Nephron progenitor cell (in vitro differentiated cells): ENCODE measurements at places on chromosomes 6 and 20.

GRCh38 chr6:137958811-137959565, 91.9 kb downstream of the TNFAIP3 start:
- DNase-seq, result no peak

DNA sequence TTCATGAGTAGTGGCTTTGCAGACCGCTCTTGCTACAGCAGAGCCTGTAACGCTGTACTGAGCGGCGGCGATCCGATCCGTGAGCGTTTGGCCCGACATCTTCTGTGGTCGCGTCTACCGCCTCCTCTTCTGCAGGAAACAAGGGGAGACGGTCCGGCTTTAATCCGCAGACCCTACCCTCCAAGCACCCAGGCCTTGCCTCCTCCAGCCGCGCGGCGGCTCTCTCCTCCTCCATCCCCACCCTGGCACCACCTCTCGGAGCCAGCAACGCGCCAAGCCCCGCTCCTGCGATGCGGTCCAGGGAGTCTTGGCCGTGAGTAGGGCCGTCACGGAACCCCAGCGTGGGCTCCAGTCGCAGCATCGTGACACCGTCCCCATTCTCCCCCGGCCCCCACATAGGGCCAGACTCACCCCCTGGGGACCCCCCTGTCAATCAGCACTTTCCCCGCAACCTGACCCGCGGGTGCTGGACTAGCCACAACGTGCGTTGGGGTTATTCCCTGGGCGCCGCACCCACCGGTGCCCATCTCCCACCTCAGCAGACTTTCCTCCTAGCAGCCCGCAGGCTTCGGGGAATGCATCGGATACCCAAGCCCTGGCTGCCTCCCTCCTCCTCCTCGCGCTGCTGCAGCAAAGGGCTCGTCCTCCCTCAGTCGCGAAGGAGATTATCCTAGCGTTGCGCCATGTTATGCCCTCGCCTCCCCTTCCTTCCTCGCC, 914 bp downstream of the SNAP91 start:
- DNase-seq, result peak; percentile 45

DNA sequence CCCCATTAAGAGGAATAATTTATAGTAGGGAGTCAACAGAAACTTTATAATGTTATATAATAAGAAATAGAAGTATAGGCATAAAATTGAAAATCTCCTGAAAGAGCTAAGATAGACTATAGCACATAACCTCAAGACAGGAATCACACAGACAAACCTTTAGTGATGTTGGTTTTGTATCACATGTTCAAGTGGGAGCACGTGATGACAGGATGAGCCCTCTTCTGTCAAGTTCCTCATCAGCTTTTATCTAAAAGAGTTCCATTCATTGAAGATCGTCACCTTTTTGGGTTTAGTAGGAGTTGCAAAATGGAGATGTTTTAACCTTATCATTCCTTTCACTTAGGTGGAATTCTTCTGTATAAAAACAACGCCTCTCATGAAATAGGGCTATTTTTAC, 127.0 kb downstream of the MCHR2 start:
- DNase-seq, result no peak

- no peak for DNase-seq
These were observed 247.9 kb downstream of the ERMARD start for GRCh38 chr6:169999367-169999766.

GRCh38 chr6:155623450-155624178, 168.0 kb upstream of the NOX3 start:
- DNase-seq, result no peak

GRCh38 chr6:136788069-136788902, 4.0 kb downstream of the MAP3K5 start:
- DNase-seq, result no peak

DNA sequence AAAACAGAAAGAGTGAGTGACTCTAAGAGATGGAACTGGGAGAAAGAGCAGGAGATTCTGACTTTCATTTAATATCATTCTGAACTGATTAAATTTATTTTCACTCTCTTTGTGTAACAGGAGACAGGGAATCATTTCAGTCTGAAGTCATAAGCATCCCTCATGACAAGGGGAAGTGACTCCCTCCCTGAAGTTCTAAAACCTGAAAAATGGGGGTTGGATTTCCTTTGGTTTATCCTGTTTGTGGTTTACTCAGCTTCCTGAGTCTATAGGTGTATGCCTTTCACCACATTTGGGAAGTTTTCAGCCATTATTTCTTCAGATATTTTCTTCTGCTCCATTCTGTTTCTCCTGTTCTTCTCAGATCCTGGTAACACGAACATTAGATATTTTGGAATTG, 3.4 kb upstream of the FKBP1A start:
- DNase-seq, result no peak

DNA sequence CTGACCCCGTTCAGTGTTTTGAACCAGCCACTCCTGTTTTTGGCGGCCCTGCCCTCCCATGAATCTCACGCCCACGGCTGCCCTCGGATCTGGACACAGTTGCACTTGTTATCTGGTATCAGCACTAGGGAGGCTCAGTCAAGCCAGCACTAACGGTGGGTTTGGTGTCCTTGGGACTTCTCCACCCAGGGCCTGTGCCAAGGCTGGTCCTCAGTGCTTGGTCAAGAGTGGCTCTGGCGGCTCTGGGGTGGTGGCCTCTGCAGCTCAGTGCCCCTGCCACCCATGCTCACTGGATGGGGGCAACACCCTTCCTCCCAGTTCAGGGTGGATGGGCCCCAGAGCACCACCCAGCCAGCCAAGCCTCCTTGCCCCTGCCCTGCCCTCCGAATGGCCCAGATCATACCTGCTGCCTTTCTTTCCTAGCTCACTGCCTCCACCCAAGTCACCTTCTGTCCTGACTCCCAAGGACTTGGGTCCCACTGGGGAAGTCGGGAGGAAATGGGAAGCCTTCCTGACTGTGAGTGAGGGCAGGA, 54.7 kb downstream of the SSR1 start:
- no peak for DNase-seq

DNA sequence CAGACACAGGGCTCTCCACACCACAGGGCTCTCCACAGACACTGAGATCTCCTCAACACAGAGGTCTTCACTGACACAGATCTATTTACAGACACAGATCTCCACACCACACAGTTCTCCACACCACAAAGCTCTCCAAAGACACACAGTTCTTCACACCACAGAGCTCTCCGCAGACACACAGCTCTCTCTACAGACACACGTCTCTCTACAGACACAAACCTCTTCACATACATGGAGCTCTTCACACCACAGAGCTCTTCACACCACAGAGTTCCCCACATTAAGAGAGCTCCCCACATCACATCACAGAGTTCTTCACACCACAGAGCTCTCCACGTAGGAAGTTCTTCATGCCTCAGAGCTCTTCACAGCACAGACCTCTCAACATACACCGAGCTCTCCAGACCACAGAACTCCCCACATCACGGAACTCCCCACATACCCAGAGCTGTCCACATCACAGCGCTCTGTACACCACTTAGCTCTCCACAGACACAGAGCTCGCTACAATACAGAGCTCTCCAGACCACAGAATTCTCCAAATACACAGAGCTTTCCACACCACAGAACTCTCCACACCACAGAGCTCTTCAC, 53.9 kb downstream of the ERMARD start:
- no peak for DNase-seq

- DNase-seq, result no peak
These were observed 173.3 kb downstream of the CD83 start for GRCh38 chr6:14290772-14291330.

GRCh38 chr20:42218621-42219374, 600.6 kb upstream of the CHD6 start:
- DNase-seq, result no peak

GRCh38 chr6:100479179-100480035, 14.7 kb upstream of the SIM1 start:
- DNase-seq, result no peak

- DNase-seq, result no peak
These were observed 65.0 kb downstream of the MRPL14 start for GRCh38 chr6:44062105-44062770.

- no peak for DNase-seq
These were observed 38.1 kb upstream of the ZNF133 start for GRCh38 chr20:18250217-18250616.

GRCh38 chr6:27495386-27496135, 22.7 kb upstream of the ZNF184 start:
- DNase-seq, result peak; percentile 73

DNA sequence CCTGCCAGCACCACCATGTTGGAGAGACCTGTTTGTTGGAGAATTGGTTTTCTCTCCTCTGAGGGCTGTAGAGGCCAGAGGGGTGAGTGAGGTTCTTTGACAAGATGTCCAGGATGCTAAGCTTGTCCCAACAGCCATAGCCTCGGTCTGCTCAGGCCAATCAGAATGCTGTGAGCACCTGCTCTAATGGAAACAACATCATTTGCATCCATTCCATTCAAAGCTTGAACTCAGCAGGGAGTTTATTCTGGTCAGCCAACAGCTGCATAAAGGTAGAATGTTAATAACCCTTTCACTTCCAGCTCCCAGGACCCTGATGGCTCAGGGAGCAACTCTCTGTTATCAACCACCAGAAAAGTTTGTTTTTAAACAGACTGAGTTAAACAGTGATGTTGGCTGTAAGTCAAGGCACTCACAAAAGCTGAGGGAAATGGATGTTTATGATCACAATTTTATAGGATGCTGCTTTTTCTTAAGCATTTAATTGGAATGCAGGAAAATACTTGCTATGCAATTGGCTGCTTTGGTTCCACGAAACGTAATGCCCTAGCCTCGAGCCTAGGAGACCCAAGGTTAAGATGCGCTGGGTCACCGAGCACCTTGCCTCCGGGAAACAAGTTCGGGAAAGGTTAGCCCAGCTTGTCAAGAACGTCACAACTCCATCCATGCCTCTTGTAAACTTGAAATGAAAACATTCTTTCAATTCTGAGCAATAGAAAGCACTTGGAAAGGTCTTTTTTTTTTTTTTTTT, 155.2 kb downstream of the NFATC2 start:
- no peak for DNase-seq

GRCh38 chr6:142446168-142446567, 144.4 kb downstream of the ADGRG6 start:
- no peak for DNase-seq

GRCh38 chr6:170187669-170188566, 103.0 kb downstream of the DLL1 start:
- no peak for DNase-seq

DNA sequence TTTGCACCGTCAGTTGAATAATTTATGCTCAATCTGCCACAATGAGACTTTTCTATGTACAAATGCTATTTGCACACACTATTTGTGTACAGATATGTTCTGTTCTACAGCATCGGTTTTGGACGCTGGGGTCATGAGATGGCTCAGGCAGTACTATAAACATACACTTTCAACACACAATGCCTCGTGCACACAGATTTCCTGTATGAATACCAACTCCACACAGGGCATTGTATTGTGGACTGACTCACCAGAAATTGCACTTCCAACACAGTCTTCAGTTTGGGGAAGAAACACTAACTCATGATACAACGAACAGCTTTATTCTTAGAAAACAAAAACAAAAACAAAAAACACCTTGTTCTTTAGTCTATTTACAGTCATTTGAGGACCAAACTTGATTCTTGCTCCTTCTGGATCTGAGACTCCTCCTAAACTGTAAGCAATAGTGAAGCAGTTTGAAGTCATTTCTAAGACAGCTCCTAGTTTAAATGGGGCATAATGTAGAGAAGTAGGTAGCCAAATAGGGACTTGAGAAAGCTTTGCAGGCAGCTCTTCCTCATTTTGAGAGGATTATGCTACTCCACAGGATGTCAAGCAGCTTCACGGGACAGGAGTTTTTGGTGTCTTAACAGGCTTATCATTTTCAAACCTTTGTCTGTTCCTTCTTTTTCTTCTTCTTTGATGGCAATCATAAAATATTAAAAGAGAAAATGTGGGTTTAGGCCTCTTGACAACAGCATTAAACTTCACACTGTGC, 33.7 kb downstream of the GJA10 start:
- DNase-seq, result no peak

- no peak for DNase-seq
These were observed 62.1 kb downstream of the STK35 start for GRCh38 chr20:2163757-2164156.

DNA sequence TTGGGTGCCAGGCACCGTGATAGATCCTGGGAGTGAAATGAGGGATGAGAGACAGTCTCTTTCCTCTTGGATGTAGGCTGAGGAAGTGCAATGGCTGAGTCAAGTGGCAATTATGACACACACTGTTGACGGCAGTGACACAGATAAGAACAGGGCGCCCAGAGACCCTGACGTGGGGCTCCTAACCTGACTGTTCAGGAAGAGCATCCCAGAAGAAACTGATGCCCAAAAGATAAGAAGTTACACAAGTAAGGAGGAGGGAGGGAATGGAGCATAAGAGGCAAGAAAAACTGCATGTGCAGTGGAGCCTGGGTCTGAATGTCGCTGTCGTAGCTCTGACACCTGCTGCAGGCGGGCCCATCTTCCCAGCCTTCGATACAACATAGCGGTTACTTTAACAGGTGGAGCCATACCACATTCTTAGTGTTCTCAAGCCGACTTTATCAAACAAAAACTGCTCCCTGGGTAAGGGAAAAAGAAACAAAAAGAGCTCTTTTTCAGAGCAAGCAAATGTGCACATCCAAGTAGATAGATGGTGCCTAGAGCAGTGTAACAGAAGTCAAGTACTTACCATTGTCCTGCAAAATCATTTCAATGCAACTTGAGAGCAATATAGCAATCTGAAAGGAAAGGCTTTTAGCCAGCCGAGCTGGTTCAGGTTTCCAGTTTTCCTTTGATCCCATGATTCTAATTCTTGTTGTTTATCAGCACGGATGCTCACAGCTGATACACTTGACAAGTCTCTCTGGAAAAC, 463.9 kb upstream of the JARID2 start:
- DNase-seq, result no peak

DNA sequence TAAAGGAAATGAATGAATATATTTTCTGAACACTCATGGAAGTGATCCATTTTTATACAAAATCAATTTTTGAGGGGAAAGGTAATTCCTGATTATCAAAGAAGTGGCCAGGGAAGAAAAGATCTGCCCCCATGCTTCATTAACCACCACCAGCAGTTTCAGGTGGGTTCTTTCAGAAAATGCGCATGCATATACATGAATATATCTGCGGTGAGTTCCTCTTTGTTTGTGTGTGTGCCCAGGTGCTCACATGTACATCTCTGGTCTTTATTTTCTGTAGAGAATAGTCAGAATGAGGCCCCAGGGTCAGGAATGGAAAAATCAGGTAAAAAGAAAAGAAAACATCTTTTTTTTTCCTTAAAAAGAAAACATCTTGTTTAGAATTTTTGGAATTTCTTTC, 88.4 kb downstream of the SGK1 start:
- no peak for DNase-seq

- no peak for DNase-seq
These were observed 72.4 kb downstream of the ADGRG6 start for GRCh38 chr6:142374091-142374770.

DNA sequence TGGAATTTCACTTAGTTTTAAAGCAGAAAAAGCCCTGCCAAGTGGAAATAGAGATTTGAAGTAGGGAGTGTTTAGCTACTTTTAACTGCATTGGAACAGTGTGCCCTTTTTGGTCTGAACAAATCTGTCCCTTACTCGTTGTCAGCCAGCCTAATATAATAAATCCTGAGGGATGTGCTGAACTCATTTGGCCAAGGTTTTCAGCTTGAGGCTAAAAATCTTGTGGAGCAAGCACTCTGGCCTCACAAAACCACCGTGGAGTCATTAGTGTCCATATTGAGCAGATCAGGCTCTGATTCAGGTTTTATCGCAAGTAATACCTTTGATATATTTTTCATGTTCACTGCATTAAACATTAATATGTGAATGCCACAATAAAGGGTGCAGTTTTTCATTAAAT, 383.5 kb downstream of the FRK start:
- no peak for DNase-seq

GRCh38 chr6:4369616-4370015, 234.2 kb upstream of the ECI2 start:
- no peak for DNase-seq

GRCh38 chr6:136775548-136775947, 16.7 kb downstream of the MAP3K5 start:
- DNase-seq, result no peak
